ENCODE measurements at places on chromosomes 2 and 18.

DNA sequence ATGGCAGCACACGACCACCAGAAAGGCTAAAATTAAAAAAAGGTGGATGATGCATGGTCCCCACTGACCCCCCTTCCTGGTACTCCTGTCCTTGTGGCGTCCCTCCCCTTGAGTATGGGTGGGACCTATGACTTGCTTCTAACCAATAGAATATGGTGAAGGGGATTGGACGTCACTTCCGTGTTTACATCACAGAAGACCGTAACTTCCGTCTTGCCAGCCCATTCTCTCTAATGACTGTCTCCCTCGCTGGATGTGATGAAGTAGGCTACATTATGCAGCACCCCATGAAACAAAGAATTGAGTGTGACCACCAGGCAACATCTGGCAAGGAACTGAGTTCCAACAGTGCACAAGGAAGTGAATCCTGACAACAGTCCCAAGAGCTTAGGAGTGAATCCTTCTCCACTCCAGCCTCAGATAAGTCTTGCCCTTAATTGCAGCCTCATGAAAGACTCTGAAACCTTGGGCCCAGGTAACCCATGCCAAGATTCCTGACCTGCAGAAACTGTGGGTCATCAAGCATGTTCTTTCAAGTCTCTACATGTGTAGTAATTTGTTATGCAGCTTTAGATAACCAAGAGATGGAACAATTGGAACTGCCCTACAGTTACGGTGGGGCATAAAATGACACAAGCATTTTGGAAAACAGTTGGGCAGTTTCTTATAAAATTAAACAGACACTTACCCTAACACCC lies 80.1 kb upstream of the NPAS2 start:
- DNase-seq: no peak

GRCh38 chr2:134375935-134376334 lies 122.1 kb downstream of the MGAT5 start:
- no peak for DNase-seq

- no peak for DNase-seq
These were observed 2.8 kb upstream of the PUM2 start for GRCh38 chr2:20353241-20353992.

DNA sequence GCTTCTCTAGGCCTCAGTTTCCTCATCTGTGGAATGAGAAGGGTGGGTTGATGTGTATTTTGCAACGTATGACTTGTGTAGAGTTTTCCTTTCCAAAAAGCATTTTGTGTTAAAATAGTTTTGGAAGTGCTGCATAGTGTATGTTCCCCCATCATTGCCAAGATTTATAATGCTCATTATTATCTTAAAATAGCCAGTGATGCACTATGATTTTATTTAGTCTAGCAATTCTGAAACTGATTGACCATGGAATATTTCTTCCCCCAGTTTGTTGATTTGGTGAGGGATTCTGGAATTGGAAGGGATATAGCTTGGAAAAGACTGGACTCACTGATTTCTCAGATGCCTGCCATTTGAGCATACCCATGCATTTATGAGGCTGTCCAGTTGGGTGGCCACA lies 130.6 kb downstream of the CCDC85A start:
- DNase-seq: no peak

- peak; percentile 57 for DNase-seq
These were observed 166.3 kb upstream of the SERTAD2 start for GRCh38 chr2:64819774-64820688.

- DNase-seq: no peak
These were observed 141.1 kb downstream of the DOCK10 start for GRCh38 chr2:224901121-224901676.

DNA sequence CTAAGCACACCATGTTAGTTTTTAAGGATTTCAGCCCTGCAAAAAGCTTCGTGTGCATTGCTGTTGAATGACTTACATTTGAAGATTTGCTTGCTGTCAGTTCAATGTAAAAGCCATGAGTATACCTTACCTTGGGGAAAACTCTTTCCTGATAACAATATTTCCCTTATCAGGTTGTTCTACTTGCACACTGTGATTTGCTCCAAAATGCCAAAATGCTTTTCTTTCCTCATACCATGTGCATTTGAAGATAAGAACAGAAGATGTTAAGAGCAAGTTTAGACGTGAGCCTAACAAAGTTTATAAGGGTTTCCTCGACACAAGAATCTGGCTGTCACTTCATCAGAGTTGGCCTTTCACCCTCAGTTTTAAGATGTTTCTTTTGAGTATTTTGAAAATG lies 57.6 kb downstream of the SCN1A start:
- DNase-seq: no peak

DNA sequence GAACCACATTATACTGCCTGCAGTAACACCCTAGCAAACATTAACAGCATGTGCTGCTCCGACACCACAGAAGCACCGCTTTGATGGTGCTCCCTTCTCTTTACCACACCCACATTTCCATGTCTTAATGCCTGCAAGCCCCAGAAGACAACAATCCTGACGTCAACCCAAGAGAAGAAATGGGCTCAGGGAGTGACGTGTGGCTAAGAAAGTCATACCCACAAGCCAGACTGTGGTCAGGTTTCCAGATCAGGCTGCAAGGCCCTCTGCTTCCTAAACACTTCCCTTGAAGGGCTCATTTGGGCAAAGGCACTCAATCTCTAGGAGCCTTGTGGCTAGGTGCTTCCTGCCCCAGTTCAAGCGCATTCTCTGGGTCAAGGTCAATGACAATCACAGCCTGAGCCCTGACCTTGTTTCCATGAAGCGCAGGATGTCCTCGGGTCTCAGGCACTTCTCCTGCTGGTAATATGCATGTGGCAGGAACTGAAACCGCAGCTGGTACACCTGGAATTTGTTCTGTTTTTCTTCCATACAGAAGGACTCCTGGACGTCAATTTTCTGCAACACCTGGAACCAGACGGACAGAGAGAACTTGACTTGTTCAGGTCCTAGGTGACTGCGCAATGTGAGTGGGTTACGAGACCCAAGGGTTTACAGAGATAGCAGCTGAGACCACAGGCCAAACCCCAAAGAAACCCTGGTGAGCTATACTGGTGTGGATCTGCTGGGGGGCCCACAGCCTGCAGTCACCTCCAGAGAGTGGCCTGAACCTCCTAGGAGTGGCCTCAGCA lies 67.2 kb downstream of the POLR1A start:
- peak; percentile 93 for DNase-seq

- no peak for DNase-seq
These were observed 1067.4 kb downstream of the CNTNAP5 start for GRCh38 chr2:125092276-125093009.

DNA sequence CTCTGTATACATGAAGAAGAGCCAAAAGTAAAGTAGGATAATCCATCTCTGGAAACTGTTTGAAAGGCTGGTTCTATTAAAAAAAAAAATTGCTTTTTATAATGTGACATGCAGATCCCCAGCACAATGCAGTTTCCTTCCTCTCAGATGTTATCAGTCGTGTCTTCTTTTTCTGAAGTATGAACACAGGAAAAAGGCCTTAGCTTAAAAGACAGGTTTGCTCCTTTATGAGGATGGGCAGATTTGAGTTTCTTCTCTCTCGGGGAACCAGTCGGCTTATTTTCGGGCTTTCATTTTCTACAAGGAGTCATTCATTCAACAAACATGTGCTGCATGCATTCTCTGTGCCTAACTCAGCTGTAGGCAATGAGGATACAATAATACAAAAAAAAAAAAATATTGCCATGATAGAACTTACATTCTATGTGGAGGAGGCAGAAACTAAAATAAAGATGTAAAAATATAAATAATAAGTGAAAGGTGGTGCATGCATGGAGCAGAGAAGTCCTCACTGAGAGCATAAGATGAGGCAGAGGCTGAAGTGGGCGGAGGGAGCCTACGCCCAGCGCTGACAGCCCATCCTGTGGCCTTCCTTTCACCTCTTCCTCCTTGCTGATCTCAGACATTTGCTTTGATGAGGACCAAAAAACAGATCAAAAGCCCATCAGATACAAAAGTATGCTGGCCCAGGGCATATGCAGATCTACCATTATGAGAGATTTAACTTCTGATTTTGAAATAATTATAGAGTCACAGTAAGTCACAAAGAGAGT lies at the start of gene CD226:
TSS of gene CD226 (minus strand) at position 513 of the 773 bp plus-strand sequence. CDS start at position 46, 467 bp downstream.
- DNase-seq: no peak

DNA sequence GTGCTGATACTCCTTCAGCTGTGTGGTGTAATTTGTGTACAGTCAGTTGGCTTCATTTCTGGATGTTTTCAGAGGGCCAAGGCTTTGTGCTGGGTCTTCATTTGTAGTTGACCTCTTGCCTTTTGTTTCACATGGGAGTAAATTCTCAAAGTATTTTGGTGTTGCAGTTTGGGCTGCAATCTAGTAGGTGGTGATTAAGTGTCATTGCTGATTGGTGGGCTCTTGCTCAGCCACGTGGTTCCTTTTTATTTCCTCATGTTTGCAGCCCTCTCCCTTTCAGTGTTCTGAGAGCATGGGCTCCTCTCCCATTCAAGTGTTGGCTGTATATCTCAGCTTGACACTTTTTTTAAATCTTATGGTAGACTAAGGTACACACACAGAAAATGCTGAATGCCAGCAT lies 96.8 kb downstream of the SNTG2 start:
- no peak for DNase-seq

DNA sequence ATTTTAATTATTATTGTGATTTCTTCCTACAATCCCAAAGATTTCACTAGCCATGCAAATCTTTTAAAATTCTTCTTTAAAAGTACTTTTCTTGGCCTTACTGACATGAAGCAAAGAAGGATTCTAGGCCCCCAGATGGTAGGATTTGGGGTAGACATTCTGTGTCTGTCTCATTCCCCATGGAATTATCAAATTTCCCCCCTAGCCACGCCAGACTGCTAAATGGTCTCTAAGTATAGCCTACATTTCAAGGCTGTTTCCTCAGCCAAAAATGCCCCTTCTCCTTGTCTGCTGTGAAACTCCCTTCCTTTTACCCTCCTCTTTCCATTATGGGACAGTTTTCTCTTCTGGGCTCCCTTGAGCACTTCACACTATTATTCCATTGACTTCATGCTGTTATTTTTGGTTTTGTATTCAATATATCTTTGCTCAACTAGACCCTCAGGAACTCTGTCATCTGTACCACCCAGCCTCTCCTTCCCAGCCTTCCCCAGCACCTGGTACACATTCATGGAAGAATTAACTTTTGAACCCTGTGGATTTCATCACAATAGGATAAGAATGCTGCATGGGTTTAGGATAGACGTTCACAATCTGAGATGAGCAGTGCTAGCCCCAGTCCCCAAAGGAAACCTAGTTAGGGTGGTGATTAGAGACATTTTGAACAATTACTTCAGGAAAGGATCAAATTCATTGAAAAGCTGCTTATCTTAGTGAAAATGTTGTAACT lies 21.5 kb upstream of the CYP1B1 start:
- no peak for DNase-seq

DNA sequence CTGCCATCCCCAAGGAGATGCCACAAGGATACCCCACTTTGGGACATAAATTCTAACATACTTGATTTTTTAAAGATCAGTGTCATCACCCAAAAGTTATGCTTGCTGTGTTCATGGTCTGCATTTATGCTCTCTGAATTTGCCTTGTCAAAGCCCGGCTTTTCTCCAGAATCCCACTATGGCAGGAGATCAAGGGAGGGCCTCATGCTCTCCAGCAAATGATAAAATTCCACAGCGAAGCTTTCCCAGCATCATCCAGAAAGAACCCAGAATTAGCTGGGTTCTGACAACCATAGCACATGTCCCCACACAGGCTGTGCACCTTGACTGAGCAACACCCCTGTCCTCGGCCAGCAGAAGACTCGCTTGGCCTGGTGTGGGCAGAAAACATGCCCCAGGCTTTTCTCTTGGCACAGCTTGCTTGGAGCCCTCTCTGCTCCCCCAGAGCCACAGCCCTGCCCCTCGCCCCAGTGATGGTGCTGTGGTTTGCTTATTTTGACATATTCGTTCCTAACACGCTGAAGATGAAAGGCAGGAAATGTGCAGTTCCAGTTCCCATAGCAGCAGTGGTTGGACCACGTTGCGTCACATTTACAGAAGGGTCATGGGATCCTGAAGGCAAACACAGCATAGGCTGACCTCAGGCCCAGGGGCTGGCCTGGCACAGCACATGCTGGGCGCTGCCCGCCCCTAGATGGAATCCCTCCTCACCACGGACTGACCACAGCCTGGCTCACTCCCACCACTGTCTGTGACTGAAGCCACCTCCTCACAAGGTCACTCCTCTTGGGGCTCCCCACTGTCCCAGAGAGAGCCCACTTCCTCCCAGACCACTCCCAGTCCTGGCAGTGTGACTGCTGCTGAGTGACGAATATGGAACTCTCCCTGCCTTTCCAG lies 14.1 kb upstream of the CHRNA1 start:
- peak; percentile 96 for DNase-seq

DNA sequence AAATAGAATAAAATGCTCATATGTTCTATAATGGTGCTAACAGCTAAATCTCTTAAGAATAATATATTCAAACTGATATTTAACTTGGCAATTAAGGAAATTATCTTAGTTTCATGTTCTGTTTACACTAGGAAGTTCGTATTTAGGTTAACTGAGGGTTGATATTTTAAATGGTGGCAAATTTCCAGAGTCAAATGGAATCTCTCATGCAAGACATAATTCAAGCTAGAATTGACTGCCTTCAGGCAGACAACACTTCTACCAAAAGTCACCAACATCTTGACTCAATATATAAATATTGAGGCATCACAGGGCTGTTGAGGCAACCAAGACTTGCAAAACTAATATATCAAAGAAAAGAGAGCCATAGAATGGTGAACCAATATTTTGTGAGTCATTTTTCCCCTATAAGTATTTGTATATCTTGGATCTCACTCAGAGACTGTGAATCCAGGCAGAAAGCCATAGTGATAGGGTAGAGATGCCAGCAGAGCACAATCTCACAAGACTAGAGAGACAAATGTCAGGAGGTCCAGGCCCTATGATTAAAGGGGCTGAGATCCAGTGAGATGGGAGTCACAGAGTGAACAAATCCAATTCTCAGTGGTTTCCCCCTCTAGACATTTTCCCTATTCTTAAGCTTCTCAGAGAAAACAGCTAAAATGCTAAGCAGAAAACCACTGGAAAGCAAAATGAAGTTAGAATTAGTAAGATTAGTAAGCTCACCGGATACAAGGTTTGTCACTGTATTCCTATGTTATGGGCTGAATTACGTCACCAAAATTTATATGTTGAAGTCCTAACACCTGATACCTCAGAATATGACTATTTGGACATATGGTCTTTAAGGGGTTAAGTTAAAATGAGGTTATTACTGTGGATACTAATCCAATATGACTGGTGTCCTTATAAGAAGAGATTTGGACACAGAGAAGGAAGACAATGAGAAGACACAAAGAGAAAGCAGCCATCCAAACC lies 358.2 kb upstream of the UBE2E3 start:
- no peak for DNase-seq

- no peak for DNase-seq
These were observed 289.5 kb upstream of the MYT1L start for GRCh38 chr2:2620604-2621003.

DNA sequence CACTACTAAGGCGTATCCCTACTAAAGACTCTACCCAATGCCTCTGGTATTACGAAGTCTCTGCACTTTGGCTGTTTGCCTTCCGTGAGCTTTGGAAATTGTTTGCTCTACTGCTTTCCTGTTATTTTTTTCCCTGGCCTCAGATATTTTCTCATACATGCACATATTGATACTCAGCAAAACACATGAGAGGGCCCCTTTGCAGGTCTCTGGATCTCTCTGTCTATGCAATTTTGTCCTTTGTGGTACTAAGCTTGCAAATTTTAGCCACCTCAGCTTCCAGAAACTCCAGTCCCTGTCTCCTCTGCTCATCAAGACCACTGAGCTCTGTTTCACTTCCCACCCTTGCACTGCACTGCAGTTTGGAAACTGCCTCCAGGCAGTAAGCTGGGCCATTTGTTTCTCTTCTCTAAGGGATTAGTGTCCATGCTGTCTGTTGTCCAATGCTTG lies 46.6 kb downstream of the TAF1B start:
- no peak for DNase-seq

- no peak for DNase-seq
These were observed 219.9 kb downstream of the PIK3C3 start for GRCh38 chr18:42174909-42175308.

- no peak for DNase-seq
These were observed 123.2 kb downstream of the THADA start for GRCh38 chr2:43472527-43473194.

All from naive thymus-derived CD8-positive, alpha-beta T cell (primary cell).